ENCODE measurements at places on chromosomes 1 and 21. TPM values are rescaled to one million over a fixed set of nuclear protein-coding genes. Genes with fewer than 3 reads are reported as not detected.

- no peak overlapping the region for H3K4me3 ChIP-seq
- H3K27ac ChIP-seq = no peak overlapping the region
- peaks cover 3% of the 10 kb centered on the region for H3K4me1 ChIP-seq
- H3K36me3 ChIP-seq = no peaks in the 10 kb centered on the region
- H3K27me3 ChIP-seq = no peaks in the 10 kb centered on the region
- no peak for DNase-seq
Measured at GRCh38 chr1:67059346-67059745, 5.4 kb upstream of the SLC35D1 start.

DNA sequence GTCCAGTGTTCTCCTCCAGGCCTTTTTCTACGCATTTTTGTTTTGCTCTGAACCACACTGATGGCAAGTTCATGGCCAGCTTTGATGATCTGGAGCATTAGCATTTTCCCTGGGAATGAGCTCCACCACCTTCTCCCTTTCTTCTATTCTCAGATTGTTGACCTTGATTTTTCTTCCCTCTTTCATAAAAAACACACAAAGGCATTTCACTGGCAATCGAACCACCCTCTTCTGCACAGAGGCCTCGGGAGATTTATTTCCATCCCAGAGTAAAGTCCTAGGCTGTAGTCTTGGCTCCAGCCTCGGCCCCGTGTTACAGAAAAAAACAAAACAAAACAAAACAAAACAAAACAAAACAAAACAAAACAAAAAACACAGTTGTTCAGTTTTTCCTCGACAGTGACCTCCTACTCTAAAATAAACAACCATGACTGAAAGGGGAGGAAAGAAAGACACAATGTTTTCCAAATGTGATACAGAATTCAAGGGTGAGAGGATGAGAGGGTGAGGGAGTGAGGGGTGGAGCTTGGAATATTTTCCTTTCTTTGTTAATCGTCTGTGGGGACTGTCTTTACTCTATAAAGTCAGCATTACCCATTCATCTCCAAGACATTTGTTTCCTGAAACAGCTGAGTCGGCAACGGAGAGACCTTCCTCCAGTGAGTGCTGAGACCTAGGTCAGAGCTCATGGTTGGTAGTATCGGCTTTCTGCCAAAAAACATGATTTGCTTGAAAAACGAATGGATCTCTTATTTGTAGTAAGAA lies 29.8 kb upstream of the RNF186 start:
- DNase-seq = no peak
- H3K4me1 ChIP-seq = no peaks in the 10 kb centered on the region
- peaks cover 36% of the 10 kb centered on the region for H3K27me3 ChIP-seq
- H3K36me3 ChIP-seq = no peaks in the 10 kb centered on the region
- no peak overlapping the region for H3K4me3 ChIP-seq

DNA sequence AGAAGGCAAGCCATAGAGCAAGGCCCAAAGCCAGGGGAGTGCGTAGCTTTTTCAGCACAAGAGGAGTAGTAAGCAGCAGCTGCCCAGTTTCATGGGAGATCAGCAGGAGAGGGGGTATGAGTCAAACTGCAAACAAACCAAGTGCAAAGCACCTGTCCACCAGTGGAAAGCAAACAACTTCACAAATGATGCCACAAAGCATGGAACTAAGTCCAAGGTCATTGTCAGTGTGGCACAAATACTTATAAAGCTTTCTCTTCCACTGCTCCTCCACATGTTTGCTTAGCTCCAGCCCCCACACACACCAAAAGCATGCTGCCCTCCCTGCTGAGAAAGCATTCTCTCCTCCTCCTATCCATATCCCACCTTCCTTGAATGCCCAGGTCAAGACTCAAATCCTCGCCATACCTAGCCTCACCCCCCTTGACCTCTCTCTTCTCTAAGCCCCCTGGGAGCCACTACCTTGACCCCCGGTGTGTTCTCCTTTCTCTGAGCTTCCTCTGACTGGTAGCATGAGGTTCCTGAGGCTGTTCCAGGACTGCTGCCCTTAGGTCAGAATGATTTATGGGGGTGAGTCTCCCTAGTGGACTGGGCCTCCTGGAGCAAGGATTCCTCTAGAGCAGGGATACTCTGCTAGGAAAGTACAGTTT lies 70.4 kb downstream of the DMAP1 start:
- no peaks in the 10 kb centered on the region for H3K27me3 ChIP-seq
- H3K4me1 ChIP-seq = peaks cover 5% of the 10 kb centered on the region
- H3K27ac ChIP-seq = no peak overlapping the region
- H3K4me3 ChIP-seq = no peak overlapping the region
- H3K36me3 ChIP-seq = peaks cover 72% of the 10 kb centered on the region

Gene CRABP2
- total RNA-seq = 2.9 TPM

Gene MMEL1
- 3.3 TPM for total RNA-seq

DNA sequence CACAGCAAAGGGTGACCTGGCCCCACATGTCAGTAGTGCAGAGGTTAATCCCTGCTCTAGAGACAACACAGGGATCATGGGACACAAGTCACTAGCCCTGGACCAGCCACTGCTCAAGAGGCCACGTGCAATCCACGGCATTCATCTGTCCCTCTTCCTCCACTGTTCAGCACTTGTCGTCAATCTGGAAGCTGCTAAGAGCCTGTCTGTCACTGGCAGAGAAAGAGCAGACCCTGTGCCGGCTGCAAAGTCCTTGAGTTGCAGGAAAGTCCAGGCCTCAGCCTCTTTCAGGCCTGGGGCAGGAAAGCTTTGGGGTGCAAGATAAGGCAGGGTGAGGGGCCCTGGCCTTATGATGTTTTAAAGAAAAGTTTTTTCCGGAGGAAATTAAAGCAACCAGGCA lies 16.7 kb downstream of the CELA2B start:
- DNase-seq = no peak
- H3K4me3 ChIP-seq = no peak overlapping the region
- no peaks in the 10 kb centered on the region for H3K4me1 ChIP-seq
- H3K27ac ChIP-seq = no peak overlapping the region
- H3K27me3 ChIP-seq = no peaks in the 10 kb centered on the region
- H3K36me3 ChIP-seq = peaks cover 38% of the 10 kb centered on the region
